ENCODE measurements at places on chromosomes 13 and 19.
A peak's percentile ranks its signal among the peaks of the same experiment; 100 is the strongest.

DNA sequence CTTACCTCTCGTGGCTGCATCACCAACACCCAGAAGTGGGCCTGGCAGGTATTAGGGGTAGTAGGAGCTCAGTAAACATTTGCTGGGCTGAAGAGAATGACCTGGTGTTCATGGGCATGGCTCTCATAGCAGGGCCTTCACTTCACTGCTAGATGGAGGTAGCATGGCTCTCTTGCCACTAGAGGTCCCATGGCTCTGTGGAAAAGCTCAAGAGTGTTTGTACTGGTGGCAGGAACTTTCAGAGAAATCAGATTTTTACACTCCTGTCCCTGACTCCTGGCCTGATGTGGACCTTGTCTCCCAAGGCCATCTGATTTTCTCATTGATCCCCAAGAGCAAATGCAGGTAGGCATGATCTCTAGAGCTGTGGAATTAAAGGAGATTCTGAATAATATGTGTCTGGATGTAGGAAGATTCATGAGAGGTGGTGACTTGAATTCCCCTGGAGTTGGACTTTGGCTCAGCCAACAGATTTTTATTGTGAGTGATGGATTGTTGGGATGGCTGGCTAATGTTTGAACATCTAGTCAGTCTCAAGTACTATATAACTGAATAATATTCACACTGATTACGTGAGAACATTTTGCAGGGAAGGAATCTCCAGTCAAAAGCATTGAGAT is 5.7 kb downstream of the ZNF574 start:
- peak; percentile 27 for DNase-seq

DNA sequence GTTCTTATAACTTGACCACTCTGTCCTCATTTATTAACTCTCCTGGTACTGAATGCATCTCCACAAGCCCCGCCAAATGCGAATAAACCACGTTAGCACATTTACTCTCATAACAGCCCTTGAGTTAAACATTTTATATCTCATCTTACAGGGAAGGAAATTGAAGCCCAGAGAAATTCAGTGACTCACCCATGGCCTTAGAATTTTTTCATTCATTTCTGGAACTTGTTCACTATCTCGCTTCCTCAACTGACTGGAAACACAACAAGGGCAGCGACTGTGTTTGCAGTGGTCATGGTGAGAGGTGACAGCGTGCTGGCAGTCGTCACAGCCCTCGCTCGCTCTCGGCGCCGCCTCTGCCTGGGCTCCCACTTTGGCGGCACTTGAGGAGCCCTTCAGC is 39.5 kb downstream of the SERP2 start:
- DNase-seq, result no peak

DNA sequence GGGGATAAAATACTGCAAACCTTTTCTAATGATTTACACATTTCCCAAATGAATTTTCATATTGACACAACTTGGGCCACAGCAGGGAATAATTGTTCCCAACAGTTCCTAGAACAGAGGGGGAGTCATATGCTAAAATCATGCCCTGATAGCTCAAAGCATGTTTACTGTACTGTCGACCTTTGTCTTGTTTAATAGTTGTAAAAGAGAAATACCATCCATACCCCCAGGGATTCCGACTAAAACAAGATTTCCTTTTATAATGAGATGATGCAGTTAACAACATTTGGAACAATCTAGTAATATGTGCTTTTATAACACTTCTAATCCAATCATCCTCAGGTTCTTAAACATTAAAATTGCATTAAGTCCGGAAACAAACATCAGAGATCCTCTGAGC is 759.7 kb downstream of the OLFM4 start:
- DNase-seq, result no peak

DNA sequence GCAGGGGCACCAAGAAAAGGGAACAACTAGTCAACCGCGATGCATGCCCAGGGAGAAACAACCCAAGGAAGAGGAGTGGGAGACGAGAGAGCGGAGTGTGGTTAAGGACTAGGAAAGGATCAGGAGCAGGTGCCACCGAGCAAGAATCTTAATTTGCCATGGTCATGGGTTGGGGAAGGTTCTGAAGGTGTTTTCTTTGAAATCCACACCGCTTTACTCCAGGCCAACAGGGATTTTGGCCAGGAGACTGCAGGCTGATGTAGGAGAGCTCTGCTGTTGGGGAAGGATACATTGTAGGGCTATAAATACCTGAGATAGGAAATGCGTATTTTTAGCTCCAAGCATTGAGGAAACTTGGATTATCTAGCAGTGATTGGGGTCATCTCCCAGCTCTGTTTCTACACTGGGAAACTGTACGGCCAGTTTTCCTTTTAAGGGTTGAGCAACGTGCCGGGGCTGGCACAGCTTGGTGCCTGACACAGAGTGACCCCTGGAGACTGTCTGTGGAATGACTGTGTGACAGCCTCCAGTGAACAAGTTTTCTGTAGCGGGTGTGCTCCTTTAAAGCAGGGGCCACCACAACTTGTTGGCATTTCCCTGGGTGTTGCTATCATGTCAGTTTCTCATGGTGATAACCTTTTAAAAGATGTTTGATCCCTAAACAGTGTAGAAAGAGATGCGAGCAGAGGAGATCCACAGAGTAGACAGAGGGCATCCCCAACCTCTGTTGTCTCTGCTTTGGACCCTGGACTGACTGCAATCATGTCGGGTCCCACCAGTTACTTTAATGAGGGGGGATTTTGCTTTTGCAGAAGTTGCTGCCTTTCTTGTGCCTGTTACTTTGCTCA is 34.3 kb downstream of the ZNF536 start:
- no peak for DNase-seq

- DNase-seq, result no peak
Observed at GRCh38 chr13:77437267-77437666, 98.2 kb upstream of the SCEL start.
